ENCODE measurements at places on chromosomes 6 and 20.

DNA sequence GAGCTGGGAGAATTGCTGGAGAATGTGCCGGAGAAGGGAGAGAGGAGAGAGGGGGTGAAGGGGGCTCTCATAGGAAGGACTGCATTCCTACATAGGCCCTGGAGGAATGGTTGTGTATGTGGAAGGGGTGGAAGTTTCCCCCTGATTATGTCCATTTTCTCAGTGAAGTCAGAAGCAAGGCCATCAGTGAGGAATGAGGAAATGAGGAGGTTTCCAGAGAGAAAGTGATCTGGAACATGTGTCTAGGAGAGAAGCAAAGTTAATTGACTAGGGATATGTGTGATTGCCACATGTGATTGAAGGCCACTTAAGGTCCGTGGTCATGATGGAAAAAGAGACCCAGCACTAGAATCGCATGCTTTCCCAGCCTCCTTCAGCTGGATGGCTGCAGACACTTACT lies 42.3 kb downstream of the TBPL1 start:
- DNase-seq, result no peak

DNA sequence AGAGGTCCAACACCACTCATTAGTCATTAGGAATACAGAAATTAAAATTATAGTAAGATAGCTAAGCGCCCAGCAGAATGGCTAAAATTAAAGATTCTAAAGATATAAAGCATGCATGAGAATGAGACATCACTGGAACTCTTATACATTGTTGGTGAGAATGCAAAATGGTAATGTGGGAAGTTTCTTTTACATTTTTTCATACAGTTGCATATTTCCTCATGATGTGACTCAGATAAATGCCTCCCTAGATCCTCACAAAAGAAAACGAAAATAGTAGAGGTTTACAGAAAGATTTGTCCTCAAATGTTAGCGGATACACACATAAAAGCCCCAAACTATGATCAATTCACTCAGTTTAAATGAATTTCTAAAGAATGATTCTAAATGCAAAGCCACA lies 633.7 kb upstream of the GJE1 start:
- no peak for DNase-seq

- DNase-seq, result no peak
These were observed 23.6 kb downstream of the DTD1 start for GRCh38 chr20:18611492-18611891.

DNA sequence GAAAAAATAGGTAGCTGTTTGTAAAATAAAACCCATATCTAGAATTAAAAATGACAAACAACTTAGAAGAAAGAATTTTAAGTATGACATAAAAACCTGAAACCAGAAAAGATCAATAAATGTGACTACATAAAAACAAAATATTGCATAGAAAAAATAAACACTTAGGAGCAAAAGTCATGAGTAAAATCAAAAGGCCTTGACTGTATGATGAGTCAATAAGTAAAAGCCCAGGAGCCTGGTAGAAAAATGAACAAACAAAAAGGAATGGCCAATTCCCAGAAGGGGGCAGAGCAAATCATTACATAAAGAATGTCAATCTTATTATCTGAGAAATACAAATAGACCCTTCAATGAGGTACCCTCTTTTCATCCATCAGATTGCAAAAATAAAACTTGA lies 20.7 kb upstream of the ENPP1 start:
- no peak for DNase-seq

DNA sequence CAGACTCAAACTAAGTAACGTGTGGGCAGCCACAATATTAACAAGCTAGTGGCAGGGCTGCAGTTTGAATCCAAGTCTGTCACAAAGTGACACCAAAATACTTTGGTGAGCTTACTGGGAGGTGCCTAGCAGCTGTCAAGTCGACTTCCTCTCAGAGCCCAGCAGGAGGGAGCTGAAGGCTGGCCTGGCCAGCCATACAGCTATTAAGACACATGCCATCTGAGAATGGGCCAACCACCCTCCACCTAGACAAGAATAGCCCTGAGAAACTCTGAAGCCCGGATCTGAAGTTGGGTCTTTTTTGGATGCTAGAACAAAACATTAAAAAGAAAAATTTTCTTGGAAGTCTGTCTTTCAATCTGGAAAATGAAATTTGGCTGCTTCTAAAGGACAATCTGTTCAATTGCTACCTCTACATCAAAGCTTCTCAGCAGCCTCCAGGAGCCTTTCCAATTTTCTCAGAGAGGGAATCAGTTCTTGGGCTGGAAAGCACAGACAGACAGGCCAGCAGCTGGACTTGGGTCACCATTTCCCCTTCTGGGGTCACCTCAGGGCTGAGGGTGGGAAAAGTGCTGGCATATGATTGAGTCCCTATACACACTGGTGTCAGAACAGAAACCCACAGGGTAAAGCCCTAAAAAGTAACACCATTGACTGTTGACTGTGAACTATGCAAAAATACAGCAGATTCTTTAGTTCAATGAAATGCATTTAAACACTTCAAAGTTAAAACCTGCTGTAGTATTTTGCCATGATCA lies 42.9 kb downstream of the UQCC1 start:
- no peak for DNase-seq

GRCh38 chr20:25296094-25297093 lies 48.5 kb downstream of the PYGB start:
- no peak for DNase-seq

GRCh38 chr6:155366325-155366724 lies 52.0 kb upstream of the TFB1M start:
- no peak for DNase-seq

GRCh38 chr6:6556161-6556737 lies 32.3 kb upstream of the LY86 start:
- no peak for DNase-seq

DNA sequence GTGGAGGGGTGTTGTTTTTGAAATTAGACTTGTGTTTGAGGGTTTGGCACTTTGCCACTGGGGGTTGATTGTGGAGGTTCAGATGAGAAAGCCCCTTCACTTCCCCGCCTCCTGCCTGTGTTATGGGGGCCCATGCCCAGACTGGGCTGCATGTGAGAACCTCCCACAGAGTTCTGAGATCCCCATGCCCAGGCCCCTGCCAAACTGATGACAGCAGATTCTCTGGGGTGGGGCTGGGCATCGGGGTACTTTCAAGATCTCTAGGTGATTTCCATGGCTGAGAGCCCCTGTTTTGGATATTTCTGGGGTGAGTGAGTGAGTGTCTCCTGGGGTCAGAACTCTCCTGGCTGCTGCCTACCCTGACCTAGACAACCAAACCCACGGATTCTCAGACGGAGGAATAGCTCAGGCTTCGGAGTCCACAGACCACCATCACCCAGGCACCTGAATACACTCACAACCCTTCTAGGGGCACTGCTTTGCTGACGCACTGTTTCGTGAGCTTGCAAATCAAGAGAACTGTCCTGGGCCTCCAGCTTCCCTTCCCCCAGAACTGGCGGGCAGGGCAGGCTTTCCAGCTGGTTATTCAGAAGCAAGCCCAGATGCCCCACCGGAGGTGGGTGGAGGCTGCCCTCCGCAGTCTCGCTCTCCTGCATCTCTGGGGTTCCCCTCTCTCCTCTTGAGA lies 6.3 kb downstream of the BCAS1 start:
- peak; percentile 12 for DNase-seq

GRCh38 chr20:54335299-54335698 lies 127.4 kb downstream of the PFDN4 start:
- DNase-seq, result no peak

DNA sequence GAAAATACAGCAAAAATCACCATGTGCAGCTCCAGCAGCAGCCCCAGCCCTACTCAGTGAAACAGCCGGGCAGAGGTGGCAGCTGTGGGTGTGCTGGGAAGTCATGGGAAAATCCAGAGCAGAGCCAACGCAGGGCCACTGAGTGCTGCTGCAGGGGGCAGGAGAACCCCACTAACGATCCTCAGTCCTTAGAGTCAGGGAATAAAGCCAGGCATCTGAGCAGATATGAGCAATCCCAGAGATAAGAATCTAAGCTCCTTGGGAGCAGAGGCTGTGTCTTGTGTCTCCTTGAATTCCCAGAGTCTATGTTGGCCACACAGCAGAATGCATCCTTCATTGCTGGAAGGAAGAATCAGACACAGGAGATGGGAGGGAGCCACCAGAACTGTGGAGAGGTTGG lies 493.1 kb upstream of the MAP3K7 start:
- DNase-seq, result no peak

GRCh38 chr6:7468382-7469081 lies 72.9 kb upstream of the DSP start:
- peak; percentile 79 for DNase-seq

GRCh38 chr20:20664795-20665589 lies 47.5 kb downstream of the RALGAPA2 start:
- peak; percentile 12 for DNase-seq

DNA sequence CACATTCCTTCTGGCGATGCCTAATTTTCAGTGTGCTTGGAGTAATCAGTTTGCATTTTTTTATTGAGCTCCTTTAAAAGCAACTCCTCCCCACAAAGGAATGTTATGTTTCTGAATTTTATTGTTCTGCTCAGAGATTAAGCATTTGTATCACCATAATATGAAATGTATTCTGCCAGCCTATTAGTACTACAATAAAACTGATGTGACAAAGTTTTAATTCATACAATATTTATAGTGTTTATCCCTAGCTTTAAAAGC lies 236.9 kb upstream of the ASCC3 start:
- DNase-seq, result no peak

DNA sequence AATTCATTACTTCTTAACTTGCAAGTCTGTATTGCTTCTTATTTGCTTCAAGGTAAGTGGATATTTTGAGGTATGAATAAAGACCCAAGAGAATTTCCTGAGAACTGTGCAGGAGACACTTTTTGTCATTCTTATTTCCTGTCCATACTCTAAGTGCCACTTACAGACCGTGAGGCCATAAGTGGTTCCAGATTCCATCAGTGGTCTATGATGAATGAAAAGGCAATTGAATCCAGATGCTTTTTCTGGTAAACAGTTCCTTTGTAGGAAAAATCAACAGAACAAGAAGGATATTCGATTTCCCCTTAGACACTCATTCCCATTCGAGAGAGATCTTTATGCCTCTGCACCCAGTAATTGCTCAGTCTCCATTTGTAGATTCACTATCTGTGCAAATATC lies 58.3 kb upstream of the PDE10A start:
- DNase-seq, result no peak

DNA sequence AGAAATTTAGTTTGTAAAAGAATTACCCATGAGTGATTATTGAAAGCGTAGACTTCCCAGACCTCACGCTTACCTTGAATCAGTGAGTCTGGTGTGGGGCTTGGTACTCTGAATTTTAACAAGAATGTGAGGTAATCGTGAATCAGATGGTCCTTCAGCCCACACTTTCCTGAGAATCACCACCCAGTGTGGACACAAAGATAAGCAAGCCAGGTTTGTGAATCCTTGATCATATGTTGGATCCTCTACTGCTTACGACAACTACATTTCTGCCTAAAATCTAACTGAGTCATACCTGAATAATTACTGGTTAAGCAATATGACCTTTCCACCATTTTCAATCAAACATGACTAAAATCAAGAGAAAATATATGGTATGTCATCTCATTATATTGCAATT lies 589.3 kb downstream of the TFAP2A start:
- DNase-seq, result no peak

DNA sequence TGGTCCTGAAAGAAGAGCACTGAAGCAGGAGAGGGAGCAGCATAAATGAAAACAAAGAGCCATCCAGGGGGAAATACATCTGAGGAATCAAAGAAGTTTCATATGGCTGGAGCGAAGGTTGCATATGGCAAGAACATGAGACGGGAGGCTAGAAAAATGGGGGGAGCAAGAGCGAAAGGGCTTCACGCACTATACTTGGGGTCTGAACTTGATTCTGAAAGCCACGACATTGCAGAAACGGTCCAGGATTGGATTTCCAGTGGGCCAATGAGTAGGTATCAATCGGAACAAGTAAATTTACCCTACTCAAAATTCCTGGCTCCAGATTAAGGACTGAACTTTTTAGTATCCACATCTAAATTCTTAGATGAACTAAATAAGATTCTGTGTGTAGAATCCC lies 47.9 kb downstream of the B4GALT5 start:
- no peak for DNase-seq

- DNase-seq, result no peak
These were observed 250.0 kb downstream of the UST start for GRCh38 chr6:148996815-148997214.

DNA sequence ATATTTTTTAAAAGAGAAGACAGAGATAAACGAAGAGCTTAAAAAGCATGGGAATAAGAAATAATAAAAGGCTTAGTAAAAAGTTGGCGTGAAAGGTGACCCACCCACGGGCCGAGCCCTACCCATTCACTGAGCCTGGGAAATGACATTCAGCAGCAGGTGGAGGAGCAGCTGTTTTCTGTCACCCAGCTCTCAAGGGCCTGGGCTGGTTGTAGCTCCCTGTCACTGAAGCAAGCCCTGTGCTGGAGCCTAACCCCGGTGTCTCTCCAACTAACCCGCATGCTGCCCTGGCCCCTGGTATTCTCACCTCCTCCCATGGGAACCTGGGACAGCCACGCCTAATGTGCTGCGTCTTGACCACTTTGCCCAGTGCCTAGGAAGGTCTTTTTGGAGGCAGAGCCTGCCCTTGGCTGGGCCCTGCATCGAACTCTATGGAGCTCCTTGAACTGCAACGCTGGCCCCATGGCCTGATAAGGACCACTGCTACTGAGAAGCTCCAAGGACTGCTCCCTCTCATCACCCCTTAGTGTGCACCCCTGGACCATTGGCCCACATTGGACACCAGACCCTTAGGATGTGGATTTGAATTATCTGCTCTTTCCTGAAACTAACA lies 68.8 kb upstream of the IYD start:
- DNase-seq, result no peak

DNA sequence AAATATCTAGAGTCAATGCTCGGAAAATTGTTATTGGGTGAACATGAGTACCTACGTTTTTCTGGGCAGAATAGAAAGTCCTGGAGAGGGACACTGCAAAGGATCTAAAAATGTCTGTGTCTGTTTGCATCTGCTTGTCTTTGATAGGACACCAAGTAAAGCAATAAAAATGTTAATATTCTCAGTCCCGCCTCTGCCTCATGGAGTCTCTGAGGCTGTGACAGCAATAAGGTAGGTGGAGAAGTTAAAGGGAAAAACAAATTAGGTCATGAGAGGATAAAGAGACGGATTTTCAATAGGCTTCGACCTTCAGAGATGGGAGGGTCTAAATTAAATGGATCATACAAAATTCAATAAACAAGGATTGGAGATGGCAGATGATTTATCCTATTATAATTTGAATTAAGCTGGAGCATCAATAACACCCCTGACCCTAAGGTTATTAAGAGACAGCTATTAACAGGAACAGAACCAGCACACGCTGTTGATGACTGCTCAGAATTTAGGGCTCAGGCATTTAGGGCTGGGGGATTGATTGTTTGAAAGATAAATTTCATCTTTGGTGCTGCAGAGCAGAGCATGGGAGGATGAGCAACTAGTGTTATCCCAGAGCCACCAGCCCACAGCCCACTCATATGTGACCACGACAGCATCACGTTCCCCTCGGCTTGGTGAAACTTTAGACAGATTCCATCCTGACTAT lies 620.3 kb upstream of the CDH4 start:
- DNase-seq, result no peak
